ENCODE measurements at places on chromosomes 6 and 20. TPM values are rescaled to one million over a fixed set of nuclear protein-coding genes. Genes with fewer than 3 reads are reported as not detected.

The EHMT2 gene
- 69.7 TPM for total RNA-seq

The FILIP1 gene
- 7.1 TPM for total RNA-seq

DNA sequence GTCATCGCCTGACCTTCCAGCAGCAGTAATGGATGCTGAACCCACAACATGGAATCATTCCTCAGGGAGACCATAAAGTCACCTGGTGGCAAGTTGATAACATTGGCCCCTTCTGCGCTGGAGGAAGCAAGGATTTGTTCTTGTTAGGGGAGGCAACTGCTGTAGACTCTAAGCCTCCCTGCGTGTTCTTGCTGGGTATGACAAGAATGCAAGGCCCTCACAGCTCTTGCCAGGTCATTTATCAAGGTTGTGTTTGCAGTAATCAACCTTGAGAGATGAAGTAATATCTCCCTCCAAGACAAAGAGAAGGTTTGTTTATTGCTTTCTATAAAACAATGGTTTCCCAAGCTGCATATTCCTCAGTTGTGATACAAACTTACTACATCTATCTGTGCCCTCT is 80.9 kb downstream of the PERP start:
- no peaks in the 10 kb centered on the region for H3K27me3 ChIP-seq
- H3K4me1 ChIP-seq, result no peaks in the 10 kb centered on the region
- H3K36me3 ChIP-seq, result no peaks in the 10 kb centered on the region
- no peak for DNase-seq
- no peak overlapping the region for H3K4me3 ChIP-seq
- H3K27ac ChIP-seq, result no peak overlapping the region

The UBR2 gene
- 24.1 TPM for total RNA-seq

The NQO2 gene
- 18.4 TPM for total RNA-seq

GRCh38 chr20:38283236-38283635 is 20.7 kb upstream of the BPI start:
- peaks cover 8% of the 10 kb centered on the region for H3K4me1 ChIP-seq
- no peak overlapping the region for H3K4me3 ChIP-seq
- no peak for DNase-seq
- no peak overlapping the region for H3K27ac ChIP-seq

The TPMT gene
- 5.4 TPM for total RNA-seq

DNA sequence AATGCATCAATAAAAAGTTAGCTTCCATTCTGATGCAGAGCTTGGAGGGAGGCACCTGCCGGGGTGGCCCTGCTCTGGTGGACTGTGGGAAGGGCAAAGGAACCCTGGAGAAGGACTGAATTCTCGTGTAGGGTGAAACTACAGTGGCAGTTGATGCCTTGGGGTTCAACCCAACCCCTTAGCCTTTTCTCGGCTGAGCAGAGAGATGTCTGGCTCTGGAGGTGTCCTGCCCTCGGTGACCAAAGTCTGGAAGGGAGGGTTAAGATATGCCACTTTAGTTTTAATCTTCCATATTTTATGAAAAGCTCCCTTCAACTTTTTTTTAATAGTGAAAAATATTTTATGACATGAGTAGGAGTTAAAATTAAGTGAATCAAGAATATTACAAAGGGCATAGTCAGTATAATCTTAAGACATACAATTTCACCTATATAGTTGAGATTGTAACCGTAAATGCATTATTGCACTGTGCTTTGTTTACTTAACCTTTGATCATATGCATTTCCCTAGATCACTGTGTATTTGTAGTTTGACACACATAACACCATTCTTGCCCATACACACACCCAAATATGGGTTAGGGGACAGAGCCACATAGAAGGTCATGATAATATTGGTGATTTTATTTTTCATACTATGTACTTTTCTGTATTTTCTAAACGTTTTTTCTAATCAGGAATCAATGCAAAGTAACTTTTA is 179.6 kb downstream of the MCHR2 start:
- H3K4me1 ChIP-seq, result no peaks in the 10 kb centered on the region
- H3K4me3 ChIP-seq, result no peak overlapping the region
- H3K36me3 ChIP-seq, result no peaks in the 10 kb centered on the region
- no peaks in the 10 kb centered on the region for H3K27me3 ChIP-seq

GRCh38 chr6:10210052-10210451 is 204.8 kb downstream of the TFAP2A start:
- H3K4me3 ChIP-seq, result no peak overlapping the region
- no peaks in the 10 kb centered on the region for H3K27me3 ChIP-seq
- DNase-seq, result no peak
- no peaks in the 10 kb centered on the region for H3K36me3 ChIP-seq
- no peak overlapping the region for H3K27ac ChIP-seq

- H3K27ac ChIP-seq, result no peak overlapping the region
- no peaks in the 10 kb centered on the region for H3K27me3 ChIP-seq
- H3K4me3 ChIP-seq, result no peak overlapping the region
These were observed 11.1 kb downstream of the REV3L start for GRCh38 chr6:111471958-111472357.

GRCh38 chr6:41693281-41694240 is 41.8 kb downstream of the TFEB start:
- no peak overlapping the region for H3K4me3 ChIP-seq
- H3K4me1 ChIP-seq, result peaks cover 1% of the 10 kb centered on the region
- no peak overlapping the region for H3K27ac ChIP-seq
- no peaks in the 10 kb centered on the region for H3K36me3 ChIP-seq
- H3K27me3 ChIP-seq, result no peaks in the 10 kb centered on the region

DNA sequence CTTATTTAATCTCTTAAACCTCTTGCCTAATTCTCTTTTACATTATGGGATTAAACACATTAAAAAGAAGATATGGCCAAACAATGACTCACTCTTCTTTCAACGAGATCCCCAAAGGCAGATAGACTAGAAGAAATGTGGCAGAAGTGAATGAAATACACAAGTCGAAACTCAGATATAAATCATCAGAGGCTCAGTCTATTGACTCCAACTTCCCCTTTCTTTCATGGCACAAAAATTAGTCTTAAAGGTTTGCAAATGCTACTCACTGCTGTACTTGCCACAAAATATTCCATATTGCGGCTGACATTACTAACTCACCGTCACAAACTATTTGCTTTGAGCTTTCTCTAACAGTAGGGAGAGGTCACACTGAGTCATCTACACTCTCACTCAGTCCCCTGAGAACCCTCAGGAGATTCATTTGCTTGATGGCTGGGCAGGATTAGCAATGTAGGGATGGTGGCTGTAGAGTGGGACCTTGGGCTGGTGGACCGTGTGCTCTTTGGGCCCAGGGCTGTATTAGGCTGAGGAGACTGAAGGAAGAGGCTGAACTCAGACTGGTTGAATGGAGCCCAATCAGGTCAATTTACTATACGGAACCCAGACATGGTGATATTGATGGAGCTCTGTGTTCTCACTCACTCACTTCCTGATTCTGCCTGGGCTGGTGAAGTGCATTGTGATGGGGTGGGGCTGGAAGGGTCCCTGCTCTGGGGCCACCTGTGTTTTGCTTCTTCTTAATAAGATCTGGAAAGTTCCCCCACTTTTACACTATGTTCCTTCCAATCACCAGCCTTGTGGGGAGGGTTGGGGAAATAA is 42.8 kb upstream of the UBR2 start:
- no peak overlapping the region for H3K4me3 ChIP-seq
- peaks cover 3% of the 10 kb centered on the region for H3K4me1 ChIP-seq
- H3K27me3 ChIP-seq, result no peaks in the 10 kb centered on the region
- no peaks in the 10 kb centered on the region for H3K36me3 ChIP-seq

DNA sequence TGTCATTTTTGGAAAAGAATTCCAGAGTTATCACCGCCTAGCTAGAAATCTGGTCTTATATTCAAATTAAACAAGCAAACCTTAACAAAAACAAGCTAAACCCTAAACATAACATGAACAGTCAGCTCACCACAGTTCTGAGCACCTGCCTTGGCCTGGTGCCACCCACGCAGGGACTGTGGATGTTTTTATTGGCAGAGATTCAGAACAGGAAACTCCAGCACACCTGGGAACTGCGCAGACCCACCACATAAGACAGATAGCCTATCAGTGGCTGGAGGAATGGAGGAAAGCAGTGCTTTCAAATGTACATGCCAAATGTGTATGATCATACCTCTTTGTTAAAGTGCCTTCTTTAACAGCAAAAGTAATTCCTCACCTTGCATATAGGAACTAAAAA is 8.9 kb downstream of the SLC16A10 start:
- H3K36me3 ChIP-seq, result no peaks in the 10 kb centered on the region
- H3K4me3 ChIP-seq, result no peak overlapping the region
- H3K27ac ChIP-seq, result no peak overlapping the region
- H3K4me1 ChIP-seq, result no peaks in the 10 kb centered on the region
- no peak for DNase-seq
- H3K27me3 ChIP-seq, result no peaks in the 10 kb centered on the region

DNA sequence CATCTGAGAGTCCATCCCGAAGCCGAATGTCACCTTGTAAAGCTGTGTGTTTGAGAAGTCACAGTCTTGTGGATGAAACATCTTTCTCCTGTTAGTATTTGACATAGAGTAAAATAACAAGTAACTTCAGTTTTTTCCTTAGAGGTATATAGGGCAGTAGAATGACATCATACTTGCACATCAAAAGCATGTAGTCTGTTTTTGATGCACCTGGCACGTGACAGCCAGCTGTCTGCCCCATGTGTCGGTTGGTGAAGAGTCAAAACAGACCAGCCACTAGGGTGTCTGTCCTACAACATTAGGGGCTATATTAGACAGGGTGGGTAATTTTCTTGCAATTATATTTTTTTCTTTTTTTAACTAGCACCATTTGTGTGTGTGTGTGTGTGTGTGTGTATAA is 70.2 kb downstream of the SNX9 start:
- no peak for DNase-seq
- no peaks in the 10 kb centered on the region for H3K27me3 ChIP-seq
- no peak overlapping the region for H3K4me3 ChIP-seq
- no peak overlapping the region for H3K27ac ChIP-seq
- peaks cover 2% of the 10 kb centered on the region for H3K4me1 ChIP-seq
- H3K36me3 ChIP-seq, result no peaks in the 10 kb centered on the region

The ROS1 gene
- not detected for total RNA-seq

- no peak for DNase-seq
- no peaks in the 10 kb centered on the region for H3K4me1 ChIP-seq
- H3K36me3 ChIP-seq, result no peaks in the 10 kb centered on the region
- H3K4me3 ChIP-seq, result no peak overlapping the region
- H3K27me3 ChIP-seq, result no peaks in the 10 kb centered on the region
- no peak overlapping the region for H3K27ac ChIP-seq
These were observed 15.7 kb upstream of the MRAP2 start for GRCh38 chr6:84017709-84018452.

Measured in ovary (tissue), 10 donors.